ENCODE measurements at places on chromosomes 13 and 19. TPM values are rescaled to one million over a fixed set of nuclear protein-coding genes. Genes with fewer than 3 reads are reported as not detected.
A peak's percentile ranks its signal among the peaks of the same experiment; 100 is the strongest.

GRCh38 chr13:100182900-100183490, 94.1 kb downstream of the PCCA start:
- no peaks in the 10 kb centered on the region for H3K27me3 ChIP-seq
- H3K27ac ChIP-seq, result no peak overlapping the region
- no peaks in the 10 kb centered on the region for H3K36me3 ChIP-seq
- H3K4me1 ChIP-seq, result no peaks in the 10 kb centered on the region

GRCh38 chr19:17135001-17135853, 59.6 kb downstream of the MYO9B start:
- peak; percentile 92 for DNase-seq
- no peaks in the 10 kb centered on the region for H3K27me3 ChIP-seq
- no peaks in the 10 kb centered on the region for H3K36me3 ChIP-seq
- peaks cover 25% of the 10 kb centered on the region for H3K4me1 ChIP-seq

- peak overlapping the region; percentile 99 for H3K27ac ChIP-seq
- peaks cover 47% of the 10 kb centered on the region for H3K4me1 ChIP-seq
- peak overlapping the region; percentile 53 for H3K4me3 ChIP-seq
Observed at GRCh38 chr19:46372901-46373490, 26.1 kb downstream of the PPP5C start.

DNA sequence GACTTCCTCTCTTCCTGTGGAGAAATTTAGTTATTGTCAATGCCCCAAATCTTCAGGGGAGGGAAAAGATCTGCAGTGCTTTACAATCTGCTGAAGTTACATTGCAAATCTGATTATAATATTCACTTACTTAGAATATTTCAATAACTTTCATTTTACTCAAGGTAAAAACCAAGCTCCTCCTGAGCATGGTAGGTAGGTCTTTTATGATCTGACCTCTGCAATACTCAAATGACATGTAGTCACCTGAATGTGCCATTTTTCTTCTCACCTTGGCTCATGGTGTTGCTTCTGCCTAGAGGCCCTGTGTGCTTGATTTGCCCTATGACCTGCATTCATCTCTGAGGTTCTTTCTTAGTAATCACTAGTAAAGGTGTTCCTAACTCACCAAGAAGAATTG, 331.4 kb downstream of the HS6ST3 start:
- DNase-seq, result no peak
- H3K4me3 ChIP-seq, result no peak overlapping the region
- no peaks in the 10 kb centered on the region for H3K4me1 ChIP-seq
- no peaks in the 10 kb centered on the region for H3K36me3 ChIP-seq

DNA sequence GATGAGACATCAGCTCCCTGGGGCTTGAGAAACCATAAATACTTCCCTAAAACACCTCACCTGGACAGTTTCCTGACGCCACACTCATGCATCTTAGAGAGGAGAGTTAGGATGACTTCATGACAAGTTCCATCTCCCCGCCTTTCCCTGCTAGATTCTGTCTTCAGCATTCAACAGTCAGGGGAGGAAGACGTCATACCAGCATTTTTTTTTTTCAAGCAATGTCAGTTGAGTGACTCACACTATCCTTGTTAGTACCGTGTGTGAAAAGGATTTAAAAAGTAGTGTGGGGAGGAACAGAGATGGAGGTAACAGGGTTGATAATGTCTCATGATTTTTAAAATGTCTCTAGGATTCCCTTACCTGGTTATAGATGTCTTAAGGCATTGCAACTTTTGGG, at the start of gene OR7D2:
Gene OR7D2 (plus strand): TSS at position 79 of the 400 bp plus-strand sequence. CDS start 6,803 bp downstream, outside the sequence.
- no peak within 1 kb of the TSS for H3K27ac ChIP-seq
- no peaks in the 10 kb centered on the region for H3K4me1 ChIP-seq
- H3K4me3 ChIP-seq, result no peak within 1 kb of the TSS
- no peaks in the 10 kb centered on the region for H3K36me3 ChIP-seq
- DNase-seq, result peak; percentile 10

GRCh38 chr13:53201454-53202225, 173.0 kb downstream of the OLFM4 start:
- DNase-seq, result no peak
- no peaks in the 10 kb centered on the region for H3K4me1 ChIP-seq
- no peaks in the 10 kb centered on the region for H3K27me3 ChIP-seq
- H3K36me3 ChIP-seq, result no peaks in the 10 kb centered on the region
- H3K4me3 ChIP-seq, result no peak overlapping the region

GRCh38 chr13:76267216-76267615, 619.0 kb downstream of the KCTD12 start:
- H3K4me3 ChIP-seq, result no peak overlapping the region
- no peaks in the 10 kb centered on the region for H3K36me3 ChIP-seq
- H3K27me3 ChIP-seq, result no peaks in the 10 kb centered on the region
- DNase-seq, result no peak
- H3K27ac ChIP-seq, result no peak overlapping the region

- no peaks in the 10 kb centered on the region for H3K36me3 ChIP-seq
- H3K27ac ChIP-seq, result peak overlapping the region; percentile 53
- H3K4me1 ChIP-seq, result peaks cover 40% of the 10 kb centered on the region
- H3K27me3 ChIP-seq, result no peaks in the 10 kb centered on the region
- DNase-seq, result peak; percentile 73
- no peak overlapping the region for H3K4me3 ChIP-seq
Observed at GRCh38 chr19:18764591-18765051, 26.5 kb downstream of the COMP start.

GRCh38 chr19:47623921-47624391, 15.0 kb downstream of the BICRA start:
- no peaks in the 10 kb centered on the region for H3K27me3 ChIP-seq
- no peaks in the 10 kb centered on the region for H3K4me1 ChIP-seq
- H3K36me3 ChIP-seq, result no peaks in the 10 kb centered on the region
- DNase-seq, result no peak

- no peaks in the 10 kb centered on the region for H3K27me3 ChIP-seq
- H3K4me3 ChIP-seq, result no peak overlapping the region
- DNase-seq, result no peak
- H3K36me3 ChIP-seq, result no peaks in the 10 kb centered on the region
- H3K27ac ChIP-seq, result no peak overlapping the region
- H3K4me1 ChIP-seq, result no peaks in the 10 kb centered on the region
Observed at GRCh38 chr19:10979951-10980381, 19.1 kb downstream of the SMARCA4 start.

- no peak overlapping the region for H3K27ac ChIP-seq
- no peak for DNase-seq
- H3K36me3 ChIP-seq, result no peaks in the 10 kb centered on the region
- H3K4me3 ChIP-seq, result no peak overlapping the region
- H3K4me1 ChIP-seq, result no peaks in the 10 kb centered on the region
Observed at GRCh38 chr13:44117351-44117750, 237.6 kb downstream of the LACC1 start.

DNA sequence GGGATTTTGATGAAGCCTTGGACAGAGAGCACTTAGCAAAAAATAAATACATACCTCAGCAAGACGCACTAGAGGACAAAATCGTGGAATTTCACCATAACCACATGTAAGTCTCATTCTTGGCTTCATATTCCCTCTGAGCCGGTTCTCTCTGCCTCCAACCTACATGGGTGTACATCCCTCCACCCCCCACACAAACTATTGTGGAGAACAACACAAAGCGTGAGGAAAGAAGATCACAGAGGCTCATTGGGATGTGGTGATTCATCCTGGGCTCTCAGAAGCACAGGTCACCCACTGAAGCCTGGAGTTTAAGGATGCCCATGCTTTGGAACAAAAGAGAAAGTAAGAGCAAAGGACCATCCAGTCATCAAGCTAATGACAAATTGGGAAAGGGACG, 192.2 kb downstream of the STK24 start:
- no peaks in the 10 kb centered on the region for H3K4me1 ChIP-seq
- H3K36me3 ChIP-seq, result no peaks in the 10 kb centered on the region
- H3K27me3 ChIP-seq, result no peaks in the 10 kb centered on the region
- DNase-seq, result no peak
- H3K27ac ChIP-seq, result no peak overlapping the region
- no peak overlapping the region for H3K4me3 ChIP-seq

GRCh38 chr13:65112531-65112941, 2117.6 kb downstream of the PCDH9 start:
- 0 out of 2 replicates have a peak, but pooled peaks cover 3% of the 10 kb centered on the region for H3K4me1 ChIP-seq
- H3K27me3 ChIP-seq, result no peaks in the 10 kb centered on the region
- H3K36me3 ChIP-seq, result no peaks in the 10 kb centered on the region
- DNase-seq, result peak; percentile 63

DNA sequence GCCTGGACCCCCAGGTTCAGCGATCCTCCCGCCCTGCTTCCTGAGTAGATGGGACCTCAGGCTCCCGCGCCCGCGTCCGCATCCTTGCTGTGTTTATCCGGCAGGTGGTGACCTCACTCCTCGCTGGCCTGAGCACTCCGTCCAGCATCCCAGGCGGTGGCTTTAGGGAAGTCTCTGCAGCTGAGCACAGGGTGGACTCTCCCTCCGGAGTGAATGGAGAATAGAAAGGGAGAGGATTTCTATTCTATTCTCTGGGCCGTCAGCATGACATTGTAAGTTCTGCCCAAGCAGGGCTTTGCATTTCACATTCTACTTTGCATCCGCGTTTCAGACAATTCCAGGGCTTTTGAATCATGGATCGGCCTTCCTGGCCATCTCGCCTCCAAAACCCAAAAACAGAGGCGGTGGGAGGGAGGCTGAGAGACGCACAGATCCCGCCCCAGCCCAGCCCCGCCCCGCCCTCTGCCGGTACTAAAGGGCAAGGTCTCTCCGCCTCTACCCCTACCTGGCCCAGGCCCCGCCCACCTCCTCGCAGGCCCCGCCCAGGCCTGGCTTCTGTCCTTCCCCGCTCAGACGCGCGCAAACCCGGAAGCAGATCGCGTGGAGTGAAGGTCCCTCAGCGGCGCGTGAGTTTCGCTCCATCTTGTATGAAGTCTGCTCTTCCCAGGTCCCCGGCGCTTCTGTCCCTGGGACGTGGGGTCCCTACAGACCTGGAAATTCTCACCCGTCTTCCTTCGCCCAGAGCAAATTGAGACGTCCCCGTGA, at the start of gene ZNF525:
Gene ZNF525 (plus strand): TSS at position 572 of the 765 bp plus-strand sequence. CDS start 6,577 bp downstream, outside the sequence.
- H3K36me3 ChIP-seq, result peaks cover 7% of the 10 kb centered on the region
- DNase-seq, result peak; percentile 95
- H3K27me3 ChIP-seq, result no peaks in the 10 kb centered on the region
- no peaks in the 10 kb centered on the region for H3K4me1 ChIP-seq
- H3K27ac ChIP-seq, result peak within 1 kb of the TSS; percentile 58

- DNase-seq, result no peak
- no peak overlapping the region for H3K27ac ChIP-seq
- no peak overlapping the region for H3K4me3 ChIP-seq
- no peaks in the 10 kb centered on the region for H3K36me3 ChIP-seq
Observed at GRCh38 chr13:88726075-88726474, 1054.9 kb downstream of the SLITRK5 start.

GRCh38 chr13:42762251-42762650, 19.1 kb upstream of the FAM216B start:
- peak; percentile 36 for DNase-seq
- no peaks in the 10 kb centered on the region for H3K27me3 ChIP-seq
- H3K27ac ChIP-seq, result peak overlapping the region; percentile 23
- no peak overlapping the region for H3K4me3 ChIP-seq
- H3K36me3 ChIP-seq, result no peaks in the 10 kb centered on the region

GRCh38 chr19:31749231-31749630, 400.0 kb upstream of the TSHZ3 start:
- no peak overlapping the region for H3K4me3 ChIP-seq
- no peaks in the 10 kb centered on the region for H3K4me1 ChIP-seq
- no peak overlapping the region for H3K27ac ChIP-seq

DNA sequence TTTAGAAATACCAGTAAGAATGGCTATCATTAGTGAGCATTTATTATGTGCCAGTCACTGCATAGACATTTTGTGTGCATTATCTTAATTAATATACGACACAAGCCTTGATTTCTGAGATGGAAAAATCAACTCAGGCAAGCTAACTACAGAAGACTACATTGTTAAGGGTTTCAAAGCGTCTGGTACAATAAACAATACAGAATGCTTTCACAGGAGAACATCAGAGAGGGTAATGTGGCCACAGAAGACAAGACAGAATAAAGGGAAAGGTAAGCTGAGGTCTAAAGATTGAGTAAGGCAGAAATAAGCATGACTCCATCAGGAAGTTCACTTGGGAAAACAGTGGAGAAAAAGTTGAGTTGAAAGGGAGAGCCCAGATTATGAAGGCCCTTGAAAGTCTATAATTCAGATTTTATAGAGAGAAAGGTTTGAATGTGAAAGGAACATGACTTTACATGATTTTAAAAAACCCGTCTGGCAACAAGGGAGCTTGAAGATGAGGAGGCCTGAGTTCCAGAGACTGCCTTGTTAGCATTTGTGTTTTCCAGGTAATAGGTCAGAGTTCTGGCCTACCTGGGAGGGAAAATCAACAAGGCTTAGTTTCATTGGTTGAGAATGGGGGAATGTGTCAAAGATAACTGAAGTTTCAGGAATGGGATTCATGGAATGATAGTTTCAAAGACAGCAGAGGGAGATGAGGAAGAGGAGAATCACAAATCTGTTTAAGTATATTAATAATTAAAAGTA, 1.8 kb upstream of the MBNL2 start:
- H3K4me3 ChIP-seq, result no peak overlapping the region
- DNase-seq, result peak; percentile 10
- no peaks in the 10 kb centered on the region for H3K36me3 ChIP-seq
- H3K27me3 ChIP-seq, result no peaks in the 10 kb centered on the region
- no peak overlapping the region for H3K27ac ChIP-seq
- peaks cover 23% of the 10 kb centered on the region for H3K4me1 ChIP-seq

- no peak overlapping the region for H3K27ac ChIP-seq
- no peaks in the 10 kb centered on the region for H3K4me1 ChIP-seq
- H3K36me3 ChIP-seq, result no peaks in the 10 kb centered on the region
- no peak overlapping the region for H3K4me3 ChIP-seq
Observed at GRCh38 chr13:107563099-107563925, 652.0 kb downstream of the LIG4 start.

DNA sequence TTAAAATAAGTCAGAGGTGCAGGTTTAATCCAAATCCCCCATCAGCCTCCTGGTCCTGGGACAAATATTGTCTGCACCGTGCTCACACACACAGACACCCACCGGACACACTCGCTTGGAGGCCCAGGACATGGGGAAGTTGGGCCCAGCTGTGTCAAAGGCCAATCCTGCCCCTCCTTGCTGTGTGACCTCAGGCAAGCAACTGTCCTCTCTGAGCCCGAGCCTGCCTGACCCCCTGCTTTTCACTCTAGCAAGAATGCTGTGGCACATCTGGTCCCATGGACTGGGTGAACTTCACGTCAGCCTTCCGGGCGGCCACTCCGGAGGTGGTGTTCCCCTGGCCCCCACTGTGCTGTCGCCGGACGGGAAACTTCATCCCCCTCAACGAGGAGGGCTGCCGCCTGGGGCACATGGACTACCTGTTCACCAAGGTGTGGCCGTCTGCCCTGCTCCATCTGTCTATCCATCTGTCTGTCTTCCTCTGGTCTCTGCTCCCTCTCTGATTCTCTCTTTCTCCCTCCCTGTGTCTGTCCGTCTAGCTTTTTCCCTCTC, 9.3 kb downstream of the UPK1A start:
- no peak for DNase-seq
- H3K27ac ChIP-seq, result no peak overlapping the region
- no peak overlapping the region for H3K4me3 ChIP-seq
- 0 out of 2 replicates have a peak, but pooled peaks cover 3% of the 10 kb centered on the region for H3K27me3 ChIP-seq

GFY gene
- total RNA-seq, result not detected

CD79A gene
- total RNA-seq, result not detected

GARRE1 gene
- 6.3 TPM for total RNA-seq

ADGRE3 gene
- total RNA-seq, result not detected

NLRP5 gene
- not detected for total RNA-seq

RCBTB1 gene
- 5.4 TPM for total RNA-seq

KASH5 gene
- not detected for total RNA-seq

ZNF665 gene
- 0.81 TPM for total RNA-seq

SACS gene
- total RNA-seq, result 85.2 TPM

CABP5 gene
- not detected for total RNA-seq

CEACAM5 gene
- 2.8 TPM for total RNA-seq

IGFL2 gene
- total RNA-seq, result not detected

ZNF44 gene
- total RNA-seq, result 3.0 TPM

All from PC-3 (cell line).